Caki2 (cell line): ENCODE measurements at places on chromosomes 7 and 10.

DNA sequence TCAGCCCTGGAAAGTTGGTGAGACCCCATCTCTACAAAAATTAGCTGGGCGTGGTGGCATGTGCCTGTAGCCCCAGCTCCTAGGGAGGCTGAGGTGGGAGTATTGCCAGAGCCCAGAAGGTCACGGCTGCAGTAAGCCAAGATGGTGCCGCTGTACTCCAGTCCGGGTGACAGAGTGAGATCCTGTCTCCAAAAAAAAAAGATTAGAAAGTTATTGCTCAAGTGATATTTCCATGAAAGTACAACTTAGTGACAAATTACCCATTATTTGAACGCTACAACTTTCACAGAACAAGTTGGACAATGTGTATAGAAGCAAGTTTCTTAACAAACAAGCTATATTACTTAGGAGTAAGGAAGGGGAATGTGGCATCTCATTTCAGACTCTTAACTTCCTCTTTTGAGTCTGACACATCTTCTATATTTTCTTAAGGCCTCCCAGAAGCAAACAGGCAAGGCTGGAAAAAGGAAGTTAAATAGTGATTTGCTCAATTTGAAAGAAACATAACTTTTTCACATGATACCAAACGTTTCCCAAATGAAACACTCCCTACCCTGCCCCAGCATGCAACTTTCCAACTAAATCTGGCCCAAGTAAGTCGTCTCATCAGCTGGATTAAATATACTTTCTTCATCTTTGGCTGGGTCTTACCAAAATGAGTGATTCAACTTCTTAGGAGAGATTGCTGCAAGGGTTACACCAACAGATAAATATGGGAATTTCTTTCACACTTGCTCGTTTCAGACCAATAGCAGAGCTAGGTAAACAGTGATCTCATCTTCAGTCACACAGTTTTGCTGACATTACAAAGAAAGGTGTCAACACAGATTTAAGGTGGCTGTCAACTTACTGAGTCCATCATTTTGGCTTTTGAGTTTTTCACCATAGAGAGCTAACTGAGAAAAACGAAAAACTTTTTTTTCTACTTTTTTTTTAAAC, 66.3 kb upstream of the KLF6 start:
- DNase-seq: peak; percentile 88

DNA sequence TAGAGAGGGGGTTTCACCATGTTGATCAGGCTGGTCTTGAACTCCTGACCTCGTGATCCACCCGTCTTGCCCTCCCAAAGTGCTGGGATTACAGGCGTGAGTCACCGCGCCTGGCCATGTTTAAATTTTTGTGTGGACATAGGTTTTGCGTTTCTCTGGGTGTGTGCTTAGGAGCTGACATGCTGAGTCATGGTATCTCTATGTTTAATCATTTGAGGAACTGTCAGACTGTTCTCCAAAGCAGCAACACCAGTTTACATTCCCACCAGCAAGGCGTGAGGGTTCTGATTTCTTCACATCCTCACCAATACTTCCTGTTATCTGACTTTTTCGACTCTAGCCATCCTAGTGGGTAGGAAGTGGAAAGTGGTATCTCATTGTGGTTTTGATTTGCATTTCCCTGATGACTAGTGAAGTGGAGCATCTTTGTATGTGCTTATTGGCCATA, 153.7 kb downstream of the DNAJB6 start:
- peak; percentile 88 for DNase-seq

- DNase-seq: no peak
Observed at GRCh38 chr7:155925682-155926081, 113.4 kb upstream of the SHH start.

DNA sequence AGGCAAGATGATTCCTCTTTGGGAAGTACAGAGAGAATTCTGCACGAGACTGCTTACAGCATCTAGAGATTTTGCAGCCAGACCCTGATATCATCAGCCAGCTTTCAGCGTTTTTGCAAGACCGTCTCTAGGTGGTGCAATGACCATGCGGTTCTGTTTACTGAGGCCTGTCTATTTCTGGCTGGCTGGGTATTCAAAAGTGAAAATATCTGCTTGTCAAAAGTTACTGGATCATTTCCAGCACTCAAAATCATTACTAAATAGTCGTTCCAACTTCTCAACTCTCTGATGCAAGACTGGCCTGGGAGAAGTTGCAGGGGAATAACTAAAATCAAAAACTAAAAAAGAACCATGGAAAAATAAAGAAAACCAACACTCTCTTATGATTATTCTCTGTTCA, 240.1 kb downstream of the ELMO1 start:
- peak; percentile 32 for DNase-seq

GRCh38 chr10:119245272-119245671, 37.9 kb downstream of the GRK5 start:
- DNase-seq: no peak

DNA sequence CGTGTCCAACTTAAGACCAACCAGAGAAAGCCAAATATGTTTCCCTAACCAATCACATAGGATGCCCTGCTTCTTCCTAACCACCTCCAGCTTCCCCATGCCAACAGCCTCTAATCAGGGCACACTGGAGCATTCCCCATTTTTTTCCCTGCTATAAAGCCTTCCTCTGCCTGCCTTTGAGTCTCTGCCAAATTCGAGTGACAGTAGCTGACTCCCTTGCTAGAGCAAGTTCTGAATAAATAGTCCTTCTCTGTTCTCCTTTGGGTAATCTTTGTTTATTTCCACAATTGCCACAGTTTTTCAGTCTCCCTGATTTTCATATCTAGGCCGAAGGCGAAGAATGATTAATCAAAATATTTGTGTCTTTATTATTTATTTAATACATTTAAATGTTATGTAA, 96.7 kb downstream of the ANLN start:
- DNase-seq: no peak

GRCh38 chr7:133300811-133301210, 47.9 kb downstream of the EXOC4 start:
- DNase-seq: no peak

DNA sequence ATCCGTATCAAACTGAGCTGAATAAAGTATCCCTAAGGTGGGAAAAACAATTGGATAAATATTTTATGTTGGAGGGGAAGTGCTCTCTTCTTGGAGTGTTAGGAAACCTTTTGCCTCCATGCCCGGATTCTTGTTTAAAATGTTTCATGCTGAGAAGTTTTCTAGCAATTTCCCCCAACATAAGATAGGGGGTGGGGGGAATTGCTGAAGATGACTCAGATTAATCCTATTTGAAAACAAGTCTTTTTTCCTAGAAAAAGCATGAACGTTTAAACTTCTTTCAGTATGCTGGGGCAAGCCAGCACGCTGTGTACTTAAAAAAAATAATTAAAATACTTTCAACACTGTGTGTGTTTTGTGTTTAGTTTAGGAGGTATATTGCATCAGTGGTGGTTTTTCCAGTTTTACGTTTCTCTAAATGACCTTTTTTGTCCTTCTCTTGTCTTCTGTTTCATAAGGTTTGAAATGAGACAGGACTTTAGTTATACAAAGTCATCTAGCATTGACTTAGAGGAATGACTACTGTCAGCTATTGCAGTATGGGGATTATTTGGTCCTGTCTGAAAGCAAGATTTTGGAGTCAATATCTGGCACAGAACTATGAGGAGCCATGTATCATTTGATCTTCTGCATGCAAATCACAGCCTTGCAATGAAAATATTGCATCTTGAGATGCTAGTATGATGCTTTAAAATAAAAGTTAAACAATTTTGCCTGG, 295.9 kb downstream of the GATA3 start:
- DNase-seq: no peak

DNA sequence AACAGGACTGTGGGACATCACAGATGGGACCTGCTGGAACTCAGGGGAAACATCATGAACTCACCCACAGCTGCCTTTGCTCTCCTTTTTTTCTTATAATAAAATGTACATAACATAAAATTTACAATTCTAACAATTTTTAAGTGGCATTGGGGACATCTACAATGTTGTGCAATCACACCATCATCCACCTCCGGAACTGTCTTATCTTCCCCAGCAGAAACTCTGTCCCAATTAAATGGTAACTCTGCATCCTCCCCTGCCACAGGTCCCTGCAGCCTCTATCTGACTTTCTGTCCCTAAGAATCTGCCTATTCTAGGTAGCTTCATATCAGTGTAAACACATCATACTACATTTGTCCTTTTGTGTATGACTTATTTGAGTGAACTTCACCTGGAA, 19.4 kb upstream of the TMEM72 start:
- DNase-seq: no peak

GRCh38 chr7:23261843-23262452, 15.4 kb downstream of the GPNMB start:
- DNase-seq: peak; percentile 36

GRCh38 chr10:3542185-3542611, 242.8 kb downstream of the KLF6 start:
- no peak for DNase-seq

- no peak for DNase-seq
Observed at GRCh38 chr7:38057829-38058228, 120.2 kb upstream of the STARD3NL start.
